GM03348 (cell line): ENCODE measurements at places on chromosomes 6 and 20.

- no peak for DNase-seq
Observed at GRCh38 chr6:94254689-94255088, 835.3 kb upstream of the EPHA7 start.

- DNase-seq = no peak
Observed at GRCh38 chr6:70957284-70957617, 391 bp upstream of the B3GAT2 start.

DNA sequence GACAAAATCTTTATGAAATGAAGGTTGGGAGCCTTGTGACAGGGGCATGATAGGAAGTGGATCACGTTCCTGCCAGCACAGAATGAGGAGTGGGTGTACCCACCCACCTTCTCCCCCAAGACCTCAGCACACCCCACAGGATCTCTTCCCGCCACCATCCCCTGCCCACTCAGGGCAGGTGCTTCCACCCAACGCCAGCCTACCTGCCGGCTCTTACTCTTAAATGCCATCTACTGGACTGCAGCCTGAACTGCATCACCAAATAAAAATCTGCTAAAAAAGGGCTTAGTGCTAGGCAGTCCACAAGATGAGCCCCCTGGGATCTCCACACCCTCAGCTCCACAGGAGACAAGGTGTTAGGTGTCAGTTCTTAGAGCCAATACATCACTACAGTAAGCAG is 20.6 kb downstream of the DTNBP1 start:
- DNase-seq = no peak

- DNase-seq = no peak
Observed at GRCh38 chr6:154429711-154430110, 73.1 kb upstream of the IPCEF1 start.

GRCh38 chr20:18989736-18990474 is 176.3 kb downstream of the SCP2D1 start:
- DNase-seq = no peak

- no peak for DNase-seq
Observed at GRCh38 chr20:63622732-63623131, 4.2 kb downstream of the GMEB2 start.

- DNase-seq = no peak
Observed at GRCh38 chr6:9632026-9632425, 782.8 kb downstream of the TFAP2A start.

- DNase-seq = peak; percentile 47
Observed at GRCh38 chr20:37417617-37418467, 71.9 kb downstream of the SRC start.

DNA sequence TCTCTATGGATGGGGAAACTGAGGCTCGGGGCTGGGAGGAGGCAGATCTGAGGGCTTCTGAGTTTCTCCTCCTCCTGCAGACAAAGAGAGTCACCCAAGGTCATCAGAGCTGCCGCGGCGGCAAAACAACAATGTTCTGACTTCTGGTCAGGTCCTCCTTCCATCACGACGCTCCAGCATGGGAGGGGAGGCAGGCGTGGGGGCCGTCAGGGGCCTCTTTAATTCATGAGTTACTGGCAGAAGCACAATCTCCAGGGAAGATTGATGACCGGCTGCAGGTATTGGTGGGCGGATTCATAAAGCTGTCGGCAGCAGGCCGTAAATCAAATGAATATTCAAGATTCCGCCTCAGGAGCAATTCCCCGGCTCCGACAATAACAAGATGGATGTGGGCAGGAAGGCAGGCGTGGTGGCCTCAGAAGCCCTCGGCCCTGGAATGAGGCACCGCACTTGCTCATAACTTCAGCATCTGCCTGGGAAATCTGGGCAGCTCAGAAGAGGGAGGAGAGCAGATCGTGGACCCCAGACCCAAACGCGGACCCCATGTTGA is 19.1 kb downstream of the PCK1 start:
- no peak for DNase-seq

DNA sequence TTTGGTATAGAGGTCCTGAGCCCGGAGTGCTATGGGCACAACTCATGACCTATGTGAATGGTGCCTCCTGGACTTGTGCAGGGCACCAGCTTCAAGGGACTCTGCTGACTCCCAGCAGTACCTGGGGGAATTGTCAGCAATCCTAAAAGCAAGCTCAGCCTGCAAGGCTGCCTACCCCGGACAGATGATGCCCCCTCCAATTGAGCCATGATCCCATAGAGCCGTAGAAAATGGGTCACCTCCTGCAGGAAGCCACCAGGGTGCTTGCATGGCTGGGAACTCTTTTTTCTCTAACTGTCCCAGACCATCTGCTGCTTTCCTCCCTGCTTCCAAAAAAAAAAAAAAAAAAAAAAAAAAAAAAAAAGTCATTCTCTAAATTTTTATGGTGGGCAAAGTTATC is 12.9 kb upstream of the PRND start:
- DNase-seq = no peak

DNA sequence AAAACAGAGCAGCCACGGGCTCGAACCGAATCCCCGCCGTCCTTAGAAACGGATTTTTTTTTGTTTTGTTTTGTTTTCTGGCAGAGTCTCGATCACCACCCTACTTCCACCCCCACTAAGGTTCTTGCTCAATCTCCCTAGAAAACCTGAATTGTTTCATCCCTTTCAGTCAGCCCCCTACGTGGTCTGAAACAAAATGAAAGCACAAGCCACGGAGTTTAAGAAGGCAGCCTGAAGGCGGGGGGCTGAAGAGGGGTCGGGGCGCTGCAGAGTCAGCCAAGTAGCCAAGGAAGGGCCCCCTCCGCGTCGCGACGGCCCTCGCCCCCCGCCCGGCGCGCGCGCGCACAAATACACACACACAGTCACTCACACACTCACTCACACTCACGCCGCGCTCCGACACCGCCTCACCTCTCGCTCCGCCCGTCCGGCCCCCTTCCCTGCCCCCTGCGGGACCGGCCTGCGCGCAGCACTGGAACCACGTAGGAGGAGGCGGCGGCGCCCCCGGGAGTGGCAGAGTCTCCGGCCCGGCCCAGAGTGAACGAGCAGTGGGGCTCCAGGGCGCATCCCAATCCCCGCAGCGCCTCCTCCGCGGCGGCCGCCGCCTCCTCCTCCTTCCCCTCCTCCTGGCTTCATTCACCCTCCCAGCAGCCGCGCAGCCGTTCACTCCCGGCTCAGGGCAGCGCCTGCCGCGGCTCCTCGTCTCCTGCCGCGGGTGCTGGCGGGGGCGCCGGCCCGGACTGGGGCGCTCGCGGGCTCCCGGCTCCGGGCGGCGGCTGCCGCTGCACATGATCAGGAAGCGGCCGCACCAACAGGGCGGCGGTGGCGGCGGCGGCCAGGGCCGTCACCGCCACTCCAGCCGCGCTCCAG is 1.4 kb downstream of the ATXN1 start:
- peak; percentile 91 for DNase-seq

- peak; percentile 21 for DNase-seq
Observed at GRCh38 chr6:31689249-31690110, 8.6 kb upstream of the LY6G5C start.

- DNase-seq = no peak
Observed at GRCh38 chr20:14555676-14556075, 218.3 kb upstream of the FLRT3 start.

- DNase-seq = peak; percentile 82
Observed at GRCh38 chr6:7424967-7425807, 35.6 kb downstream of the RIOK1 start.

DNA sequence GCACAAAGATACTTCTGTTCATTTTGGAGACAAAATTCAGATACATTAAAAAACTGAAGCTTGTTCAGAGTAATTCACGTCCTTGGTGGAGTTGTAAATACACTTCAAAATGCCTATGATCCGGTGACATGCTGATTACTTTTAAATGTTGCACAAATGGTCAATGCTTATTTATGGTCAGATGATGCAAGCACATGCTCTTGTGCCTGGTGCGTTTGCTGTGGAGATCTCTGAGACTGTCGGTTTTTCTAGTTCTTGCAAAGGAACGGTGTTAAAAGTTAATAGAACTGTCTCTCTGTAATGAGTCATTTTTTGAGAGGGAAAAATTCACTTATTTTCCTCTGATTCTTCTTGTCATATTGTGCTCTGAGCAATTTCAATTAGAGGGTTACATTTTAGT is 45.2 kb upstream of the EDN3 start:
- no peak for DNase-seq

GRCh38 chr6:47250302-47250701 is 59.4 kb downstream of the TNFRSF21 start:
- no peak for DNase-seq
